ENCODE measurements at places on chromosomes 16 and 17. TPM values are rescaled to one million over a fixed set of nuclear protein-coding genes. Genes with fewer than 3 reads are reported as not detected.
A peak's percentile ranks its signal among the peaks of the same experiment; 100 is the strongest.

GRCh38 chr16:2070576-2071453 lies 23.0 kb downstream of the TSC2 start:
- H3K27me3 ChIP-seq, result no peaks in the 10 kb centered on the region
- H3K27ac ChIP-seq, result no peak overlapping the region

DNA sequence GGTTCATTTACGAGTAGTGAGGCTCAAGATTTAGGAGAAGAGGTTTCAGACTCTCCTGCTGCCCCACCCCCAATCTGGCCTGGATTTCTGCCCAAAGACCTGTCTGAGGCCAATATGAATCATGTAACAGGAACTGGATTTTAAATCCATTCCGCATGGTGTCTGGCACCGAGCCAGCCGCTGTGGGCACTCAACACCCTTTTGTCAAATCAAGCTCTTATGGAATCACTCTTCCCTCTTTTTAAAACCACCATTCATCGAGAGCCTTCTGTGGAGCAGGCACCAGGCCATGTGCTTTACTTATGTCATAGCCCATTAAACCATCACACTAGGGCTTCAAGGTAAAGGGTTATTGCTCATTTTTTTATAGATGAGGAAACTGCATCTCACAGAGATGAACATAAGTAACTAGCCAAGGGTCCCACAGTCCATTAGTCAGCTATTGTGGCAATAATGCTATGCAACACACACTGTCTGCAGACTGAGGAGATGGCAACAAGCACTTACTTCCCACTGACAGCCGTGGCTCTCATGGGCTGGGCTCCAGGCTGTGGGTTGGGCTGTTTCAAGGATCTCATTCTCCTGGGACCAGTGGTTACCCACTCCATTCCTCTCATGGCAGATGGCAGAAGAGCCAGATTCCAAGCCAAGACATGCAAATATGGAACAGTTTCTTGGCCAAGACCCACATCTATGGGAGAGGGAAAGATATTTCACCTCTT lies 93.6 kb downstream of the WSCD1 start:
- H3K27ac ChIP-seq, result no peak overlapping the region
- DNase-seq, result no peak
- H3K4me3 ChIP-seq, result no peak overlapping the region
- H3K27me3 ChIP-seq, result peaks cover 97% of the 10 kb centered on the region
- H3K4me1 ChIP-seq, result no peaks in the 10 kb centered on the region

- H3K4me3 ChIP-seq, result no peak overlapping the region
- no peak overlapping the region for H3K27ac ChIP-seq
- no peaks in the 10 kb centered on the region for H3K27me3 ChIP-seq
- H3K36me3 ChIP-seq, result no peaks in the 10 kb centered on the region
- peaks cover 29% of the 10 kb centered on the region for H3K4me1 ChIP-seq
These were observed 59.2 kb upstream of the ADORA2B start for GRCh38 chr17:15885770-15886169.

- no peak overlapping the region for H3K27ac ChIP-seq
- no peaks in the 10 kb centered on the region for H3K4me1 ChIP-seq
- H3K36me3 ChIP-seq, result peaks cover 68% of the 10 kb centered on the region
- no peak overlapping the region for H3K4me3 ChIP-seq
- H3K27me3 ChIP-seq, result no peaks in the 10 kb centered on the region
These were observed 13.3 kb downstream of the NQO1 start for GRCh38 chr16:69712914-69713581.

GRCh38 chr16:31527734-31528274 lies at the start of gene AHSP:
Gene AHSP, plus strand, starts transcription at chr16:31527900. Its CDS starts 240 bp downstream, at chr16:31528140.
- DNase-seq, result no peak
- H3K27me3 ChIP-seq, result peaks cover 82% of the 10 kb centered on the region
- no peak within 1 kb of the TSS for H3K27ac ChIP-seq
- H3K36me3 ChIP-seq, result no peaks in the 10 kb centered on the region

DNA sequence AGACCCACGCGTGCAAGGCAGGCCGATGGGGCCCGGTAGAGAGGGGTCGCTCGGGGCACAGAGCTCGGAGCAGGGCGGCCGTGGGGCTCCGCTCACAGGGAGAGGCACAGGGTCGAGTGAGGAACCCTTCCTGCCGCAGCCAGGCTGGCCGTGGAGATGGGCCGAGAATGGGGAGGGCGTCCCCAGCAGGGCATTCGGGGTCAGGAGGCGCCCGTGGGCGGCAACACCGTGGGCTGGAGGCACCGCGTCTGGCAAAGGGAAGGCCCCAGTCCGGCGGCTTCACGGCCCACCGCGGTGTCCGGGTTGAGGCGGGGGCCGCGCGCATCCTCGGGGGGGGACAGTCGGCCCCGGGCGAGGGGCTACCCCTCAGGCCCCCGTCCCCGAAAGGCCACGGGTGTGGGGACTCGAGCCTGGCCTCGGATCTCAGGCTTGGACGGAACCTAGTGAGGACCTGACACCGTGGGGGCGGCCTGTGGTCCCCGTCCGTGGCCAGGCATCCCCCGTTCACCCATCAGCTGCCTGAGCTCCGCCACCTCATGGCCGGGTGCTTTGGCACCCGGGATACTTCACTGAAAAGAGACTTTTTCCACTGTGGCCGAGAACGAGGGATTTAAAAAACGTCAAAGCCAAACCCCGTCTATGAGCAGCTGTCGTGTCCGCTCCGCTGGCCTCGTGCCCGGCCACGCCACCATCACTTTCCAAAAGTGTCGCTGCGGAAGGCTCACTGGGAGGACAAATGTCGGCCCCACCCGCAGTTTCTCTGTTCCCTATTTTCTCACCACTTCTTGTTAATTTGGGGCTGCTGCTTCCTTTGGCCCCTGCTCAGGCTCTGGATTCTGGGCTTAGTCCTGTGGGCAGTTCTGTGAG lies 73.6 kb downstream of the METRNL start:
- no peak overlapping the region for H3K27ac ChIP-seq
- DNase-seq, result no peak
- no peak overlapping the region for H3K4me3 ChIP-seq
- no peaks in the 10 kb centered on the region for H3K36me3 ChIP-seq
- no peaks in the 10 kb centered on the region for H3K27me3 ChIP-seq

- peak; percentile 78 for DNase-seq
- H3K4me1 ChIP-seq, result peaks cover 44% of the 10 kb centered on the region
- H3K27me3 ChIP-seq, result no peaks in the 10 kb centered on the region
- peak overlapping the region; percentile 88 for H3K27ac ChIP-seq
These were observed 6.4 kb upstream of the MILR1 start for GRCh38 chr17:64442541-64442971.

- H3K36me3 ChIP-seq, result no peaks in the 10 kb centered on the region
- peaks cover 37% of the 10 kb centered on the region for H3K27me3 ChIP-seq
- no peaks in the 10 kb centered on the region for H3K4me1 ChIP-seq
- H3K4me3 ChIP-seq, result no peak overlapping the region
- no peak overlapping the region for H3K27ac ChIP-seq
These were observed 1.2 kb downstream of the SLC6A4 start for GRCh38 chr17:30234296-30234695.

GRCh38 chr16:68732042-68732680 lies 4.9 kb upstream of the CDH1 start:
- no peaks in the 10 kb centered on the region for H3K27me3 ChIP-seq
- peak; percentile 92 for DNase-seq
- peaks cover 22% of the 10 kb centered on the region for H3K4me1 ChIP-seq
- no peaks in the 10 kb centered on the region for H3K36me3 ChIP-seq
- H3K27ac ChIP-seq, result peak overlapping the region; percentile 67

DNA sequence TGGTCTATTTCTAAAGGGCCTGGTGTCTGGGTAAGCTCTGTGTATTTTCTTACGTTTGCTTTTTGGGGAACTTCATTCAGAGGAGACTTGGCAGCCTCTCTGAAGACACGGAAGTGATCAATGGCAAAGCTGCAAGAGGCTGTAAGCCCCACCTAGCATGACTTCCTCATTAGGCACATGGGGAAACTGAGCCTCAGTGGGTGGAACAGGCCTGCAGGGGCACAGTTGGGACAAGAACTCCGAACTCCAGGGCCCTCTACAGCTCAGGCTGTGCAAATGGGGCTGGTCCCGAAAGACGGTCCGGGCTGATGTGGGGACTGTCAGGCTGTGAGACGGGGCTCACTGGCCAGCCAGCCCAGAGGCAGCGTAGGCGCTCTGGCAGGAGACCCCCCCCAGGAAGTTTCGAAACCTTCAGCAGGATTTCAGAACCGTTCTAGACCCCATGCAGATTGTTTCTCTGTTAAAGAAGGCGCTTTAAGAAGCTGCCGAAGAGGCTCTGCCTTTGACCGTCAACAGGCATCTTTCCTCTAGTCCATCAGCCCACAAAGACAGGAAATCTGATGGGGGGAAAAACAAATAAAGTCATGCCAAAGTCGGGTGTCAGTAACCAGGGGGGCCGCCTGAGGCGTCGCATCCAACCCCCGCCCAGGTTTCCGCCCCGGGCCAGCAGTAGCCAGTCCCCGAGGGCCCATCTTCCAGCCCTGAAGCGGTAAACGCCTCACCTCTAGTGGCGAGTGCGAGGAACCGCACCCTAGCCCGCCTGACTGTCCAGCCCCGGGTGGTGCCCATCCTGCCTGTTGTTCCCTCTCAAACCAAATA lies 79.8 kb upstream of the TBC1D3K start:
- no peak overlapping the region for H3K4me3 ChIP-seq
- no peak for DNase-seq
- no peaks in the 10 kb centered on the region for H3K27me3 ChIP-seq
- H3K27ac ChIP-seq, result no peak overlapping the region

- DNase-seq, result no peak
- H3K36me3 ChIP-seq, result no peaks in the 10 kb centered on the region
- no peaks in the 10 kb centered on the region for H3K4me1 ChIP-seq
- H3K27ac ChIP-seq, result no peak overlapping the region
- H3K27me3 ChIP-seq, result no peaks in the 10 kb centered on the region
These were observed 101.8 kb downstream of the CBLN1 start for GRCh38 chr16:49179714-49180330.

DNA sequence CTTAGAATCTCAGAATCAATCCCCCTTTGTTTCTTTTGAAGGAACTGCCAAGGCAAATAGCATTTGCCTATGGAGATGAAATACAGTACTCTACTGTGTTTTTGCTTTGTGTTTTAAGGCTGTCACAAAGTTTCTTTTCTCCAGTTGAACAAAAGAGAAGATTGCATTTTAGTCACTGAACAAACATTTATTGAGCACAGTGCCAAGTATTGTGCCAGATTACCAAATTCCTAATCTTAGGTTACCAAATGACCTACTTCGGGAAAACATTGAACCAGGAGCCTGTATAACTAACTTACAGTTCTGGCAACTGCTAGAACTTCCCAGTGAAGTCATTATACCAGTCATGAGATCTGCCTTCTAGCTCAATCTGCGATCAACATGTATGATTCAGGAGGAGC lies 3.0 kb upstream of the UBB start:
- no peaks in the 10 kb centered on the region for H3K27me3 ChIP-seq
- no peak overlapping the region for H3K4me3 ChIP-seq
- peaks cover 31% of the 10 kb centered on the region for H3K4me1 ChIP-seq
- H3K27ac ChIP-seq, result peak overlapping the region; percentile 61
- DNase-seq, result peak; percentile 59

DNA sequence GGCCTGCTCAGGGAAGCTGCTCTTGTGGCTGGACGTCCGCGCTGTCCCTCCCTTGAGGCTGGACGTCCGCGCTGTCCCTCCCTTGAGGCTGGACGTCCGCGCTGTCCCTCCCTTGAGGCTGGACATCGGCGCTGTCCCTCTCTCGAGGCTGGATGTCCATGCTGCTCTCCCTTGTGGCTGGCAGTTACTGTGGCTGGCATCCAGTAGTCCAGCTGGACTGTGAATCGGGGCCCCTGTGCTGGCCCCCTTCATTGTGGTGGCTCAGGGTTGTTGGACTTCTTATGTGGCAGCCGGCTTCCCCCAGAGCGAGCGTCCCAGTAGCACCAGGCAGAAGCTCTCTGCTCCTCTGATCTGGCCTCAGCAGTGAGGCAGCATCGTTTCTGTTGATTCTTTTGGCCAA lies 141.5 kb downstream of the IRF8 start:
- no peaks in the 10 kb centered on the region for H3K36me3 ChIP-seq
- peaks cover 88% of the 10 kb centered on the region for H3K27me3 ChIP-seq
- no peak overlapping the region for H3K4me3 ChIP-seq
- no peaks in the 10 kb centered on the region for H3K4me1 ChIP-seq

- no peaks in the 10 kb centered on the region for H3K4me1 ChIP-seq
- H3K4me3 ChIP-seq, result no peak overlapping the region
- H3K27ac ChIP-seq, result no peak overlapping the region
- DNase-seq, result no peak
- peaks cover 24% of the 10 kb centered on the region for H3K36me3 ChIP-seq
These were observed 9.2 kb upstream of the VEZF1 start for GRCh38 chr17:57997085-57997809.

- peak; percentile 61 for DNase-seq
- H3K4me1 ChIP-seq, result no peaks in the 10 kb centered on the region
- peak within 1 kb of the TSS; percentile 53 for H3K4me3 ChIP-seq
- no peaks in the 10 kb centered on the region for H3K36me3 ChIP-seq
These were observed at the start of gene SNN for GRCh38 chr16:11667824-11668622. Gene SNN, plus strand, starts transcription at chr16:11668455. Its CDS starts 7,605 bp downstream, at chr16:11676060.

DNA sequence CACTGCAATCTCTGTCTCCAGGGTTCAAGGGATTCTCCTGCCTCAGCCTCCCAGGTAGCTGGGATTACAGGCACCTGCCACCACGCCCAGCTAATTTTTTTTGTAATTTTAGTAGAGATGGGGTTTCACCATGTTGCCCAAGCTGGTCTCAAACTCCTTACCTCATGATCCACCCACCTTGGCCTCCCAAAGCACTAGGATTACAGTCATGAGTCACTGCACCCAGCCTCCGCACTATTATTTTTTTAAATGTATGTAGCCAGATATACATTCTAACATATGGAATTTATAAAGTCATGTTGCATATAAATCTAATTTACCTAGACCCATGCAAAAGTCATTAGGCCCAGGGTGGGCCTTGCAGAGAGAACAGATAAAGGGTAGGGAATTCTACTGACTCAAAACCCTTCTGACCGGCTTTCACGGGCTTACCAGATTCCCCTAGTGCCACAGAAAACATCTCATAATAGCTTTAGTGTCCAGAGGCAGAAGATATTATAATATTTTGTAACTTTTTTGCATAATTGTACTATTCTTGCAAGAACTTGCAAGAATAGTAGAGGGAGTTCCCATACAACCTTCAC lies 20.5 kb upstream of the HELZ start:
- peaks cover 4% of the 10 kb centered on the region for H3K4me1 ChIP-seq
- no peaks in the 10 kb centered on the region for H3K36me3 ChIP-seq
- no peak for DNase-seq
- no peaks in the 10 kb centered on the region for H3K27me3 ChIP-seq
- H3K27ac ChIP-seq, result no peak overlapping the region

Gene SCARF1
- 2.7 TPM for total RNA-seq

Gene FOXN1
- total RNA-seq, result not detected

Gene VASN
- 49.8 TPM for total RNA-seq

Gene FOXL1
- total RNA-seq, result not detected

Gene CD300LB
- not detected for total RNA-seq

Gene ZG16
- 0.26 TPM for total RNA-seq

Gene TMEM100
- total RNA-seq, result not detected

Gene SLC6A2
- 0.50 TPM for total RNA-seq

Gene MYH3
- 0.07 TPM for total RNA-seq

Gene EVI2A
- total RNA-seq, result not detected

Gene NACA2
- total RNA-seq, result not detected

Gene KRTAP9-8
- total RNA-seq, result not detected

Gene CTU2
- total RNA-seq, result 38.0 TPM

Gene CA7
- not detected for total RNA-seq

Gene PITPNC1
- total RNA-seq, result 6.0 TPM

Gene DRC7
- 1.7 TPM for total RNA-seq
